Suprapubic skin (tissue), 4 donors: ENCODE measurements at places on chromosomes 11 and 22. TPM values are rescaled to one million over a fixed set of nuclear protein-coding genes. Genes with fewer than 3 reads are reported as not detected.

DNA sequence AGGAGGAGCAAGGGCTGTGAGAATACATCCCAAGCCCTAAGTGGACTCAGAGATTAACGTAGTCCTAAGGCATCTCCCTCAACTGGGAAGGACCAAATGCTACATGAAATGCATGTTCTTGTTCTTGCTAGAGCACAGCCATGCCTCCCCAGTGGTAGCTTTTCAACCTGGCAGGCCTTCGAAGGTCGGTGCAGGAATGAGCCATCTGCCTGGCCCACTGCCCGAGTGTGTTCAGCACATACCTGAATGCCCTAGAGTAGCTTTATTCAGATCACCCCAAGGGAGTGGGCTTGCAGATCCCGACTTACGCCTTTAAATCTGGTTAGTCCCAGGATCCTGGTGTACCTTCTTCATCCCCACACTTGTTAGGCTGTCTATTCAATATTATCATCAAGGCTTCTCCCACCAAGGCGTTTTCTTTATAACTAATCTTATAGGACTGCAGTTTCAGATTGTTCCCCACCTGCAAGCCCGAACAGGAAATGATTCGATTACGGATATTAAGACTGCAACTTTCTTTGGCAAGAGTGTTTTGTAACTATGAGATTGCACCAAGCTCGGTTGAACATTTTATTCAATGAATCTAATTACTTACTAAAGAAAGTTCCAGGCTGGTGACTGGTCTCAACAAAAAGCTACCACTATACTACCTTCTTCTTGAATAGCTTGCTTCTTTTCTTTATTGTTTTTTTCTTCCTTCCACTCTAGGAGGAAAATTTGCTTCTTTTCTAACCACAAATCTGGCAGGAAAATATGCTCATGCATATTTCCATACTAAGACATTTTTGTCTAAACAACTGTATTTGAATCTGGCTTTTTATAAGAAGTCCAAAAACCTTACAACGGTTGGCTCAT is 115.6 kb downstream of the SGSM3 start:
- no peak for DNase-seq

GRCh38 chr11:13303668-13304649 is 26.4 kb downstream of the BMAL1 start:
- DNase-seq, result no peak

DNA sequence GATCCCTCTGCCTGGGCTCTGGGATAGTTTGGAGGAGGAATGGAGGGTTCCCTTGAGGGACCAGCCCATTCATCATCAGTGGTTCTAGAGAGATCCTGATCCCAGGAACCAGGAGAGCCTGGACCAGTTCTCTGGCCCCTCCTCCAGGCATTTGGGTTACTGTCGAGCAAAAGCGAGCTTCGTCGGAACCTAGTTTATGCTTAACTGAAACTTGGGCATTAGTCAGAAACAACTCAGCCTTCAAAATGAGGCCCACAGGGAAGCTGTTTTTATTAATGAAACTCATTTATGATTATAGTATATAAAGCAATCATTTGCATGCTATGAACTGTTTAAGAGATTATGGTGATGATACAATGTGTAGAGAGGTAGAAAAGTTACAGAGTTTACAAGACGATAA is 61.4 kb downstream of the LIF start:
- no peak for DNase-seq

Gene ALKBH8
- 2.0 TPM for total RNA-seq

GRCh38 chr11:68546555-68546954 is 86.0 kb downstream of the PPP6R3 start:
- no peak for DNase-seq

GRCh38 chr11:96235751-96236150 is 107.2 kb downstream of the MAML2 start:
- no peak for DNase-seq

GRCh38 chr11:103396237-103396636 is 287.0 kb downstream of the DYNC2H1 start:
- DNase-seq, result no peak

GRCh38 chr11:94771951-94772350 is 3.8 kb downstream of the AMOTL1 start:
- DNase-seq, result no peak

DNA sequence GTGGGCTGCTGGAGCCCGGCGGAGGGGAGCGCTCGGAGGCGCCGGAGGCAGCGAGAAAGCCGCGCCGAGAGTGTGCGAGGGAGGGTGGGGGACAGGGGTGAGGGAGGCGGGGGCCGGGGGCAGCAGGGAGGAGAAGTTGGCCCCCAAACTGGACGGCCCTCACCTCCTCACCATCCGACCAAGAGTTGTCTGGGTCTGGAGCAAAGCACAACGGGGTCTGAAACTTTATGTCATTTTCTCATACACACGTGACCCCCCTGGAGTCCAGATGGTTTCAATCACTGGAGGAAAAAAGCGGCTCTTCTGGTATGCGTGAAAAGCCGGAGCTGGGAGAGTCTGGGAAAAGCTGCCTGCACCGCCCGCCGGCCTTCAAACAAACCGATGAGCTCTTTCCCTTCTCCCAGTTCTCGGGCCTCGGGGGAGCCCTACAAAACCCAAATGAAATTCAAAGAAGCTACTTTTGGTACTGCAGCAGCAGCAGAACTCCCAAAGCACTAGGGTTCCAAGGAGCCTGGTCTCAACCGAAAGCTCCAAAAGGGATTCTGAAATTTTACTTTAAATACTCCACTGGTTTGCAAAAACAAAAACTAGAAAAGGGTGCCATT is 39.7 kb upstream of the AKIP1 start:
- DNase-seq, result peak; percentile 80

DNA sequence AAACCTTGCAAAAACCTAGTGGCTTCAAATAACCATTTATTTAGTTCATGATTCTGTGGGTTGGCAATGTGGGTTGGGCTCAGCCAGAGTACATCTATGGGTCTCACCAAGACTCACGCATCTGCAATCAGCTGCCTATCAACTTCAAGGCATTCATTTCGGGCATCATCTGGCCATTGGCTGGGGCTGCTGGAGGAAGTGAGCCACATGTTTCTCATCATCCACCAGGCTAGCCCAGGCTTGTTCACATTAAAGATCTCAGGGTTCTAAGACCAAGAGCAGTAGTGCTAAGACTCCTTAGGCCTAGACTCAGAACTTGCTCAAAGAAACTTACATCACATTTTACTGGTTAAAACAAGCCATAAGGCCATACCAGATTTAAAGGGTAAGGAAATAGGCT is 478.9 kb upstream of the ARHGAP42 start:
- no peak for DNase-seq

GRCh38 chr11:132111316-132111715 is 740.9 kb downstream of the NTM start:
- no peak for DNase-seq
